ENCODE measurements at places on chromosomes 4 and X.

DNA sequence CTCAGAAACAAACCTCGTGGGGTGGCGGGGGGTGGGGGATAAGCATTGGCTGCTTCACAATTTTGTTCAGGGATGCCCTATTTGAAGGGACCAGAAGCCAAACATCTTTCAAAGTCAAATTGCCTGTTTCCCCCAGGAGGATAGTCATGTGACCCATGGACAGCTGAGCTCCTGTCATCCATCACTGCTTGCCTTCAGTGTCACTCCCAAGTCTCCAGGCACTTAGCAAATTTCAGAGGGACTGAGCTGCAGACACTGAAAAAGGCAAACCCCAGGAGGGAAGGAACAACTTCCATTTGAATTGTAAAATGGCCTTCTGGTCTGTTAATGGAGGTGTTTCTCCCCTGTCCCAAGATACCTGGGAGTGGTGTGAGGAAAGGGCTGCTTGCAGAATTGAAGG, 73.4 kb downstream of the FRMPD3 start:
- DNase-seq: no peak

GRCh38 chr4:98744372-98745150, 86.2 kb upstream of the TSPAN5 start:
- DNase-seq: no peak

GRCh38 chrX:861340-861890, 230.8 kb downstream of the SHOX start:
- DNase-seq: no peak

GRCh38 chrX:23811656-23812055, 28.7 kb downstream of the SAT1 start:
- no peak for DNase-seq

DNA sequence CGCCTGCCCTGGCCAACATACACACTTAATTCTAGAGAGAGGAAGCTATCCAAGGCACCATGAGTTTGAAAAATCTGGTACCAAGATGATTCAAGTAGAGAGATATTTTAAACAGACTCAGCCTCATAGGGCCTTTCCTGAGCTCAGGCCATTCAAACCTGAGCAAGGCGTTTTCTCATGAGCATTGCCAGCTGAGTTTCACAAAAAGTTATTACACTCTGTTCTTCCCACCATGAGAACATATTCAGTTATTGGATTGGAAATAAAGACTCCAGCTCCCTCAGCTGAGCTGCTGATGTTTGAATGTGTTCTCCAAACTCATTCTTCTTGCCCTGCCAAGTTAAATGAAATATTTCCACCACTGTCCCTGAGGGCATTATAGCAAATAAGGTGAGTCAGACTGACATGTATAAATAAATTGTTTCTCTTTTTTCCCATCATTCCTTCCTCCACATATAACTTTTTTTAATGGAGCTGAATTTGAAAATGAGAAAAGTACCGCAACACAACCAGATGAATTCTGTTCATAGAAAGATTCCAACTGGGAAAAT, 429.6 kb downstream of the RAB28 start:
- no peak for DNase-seq

DNA sequence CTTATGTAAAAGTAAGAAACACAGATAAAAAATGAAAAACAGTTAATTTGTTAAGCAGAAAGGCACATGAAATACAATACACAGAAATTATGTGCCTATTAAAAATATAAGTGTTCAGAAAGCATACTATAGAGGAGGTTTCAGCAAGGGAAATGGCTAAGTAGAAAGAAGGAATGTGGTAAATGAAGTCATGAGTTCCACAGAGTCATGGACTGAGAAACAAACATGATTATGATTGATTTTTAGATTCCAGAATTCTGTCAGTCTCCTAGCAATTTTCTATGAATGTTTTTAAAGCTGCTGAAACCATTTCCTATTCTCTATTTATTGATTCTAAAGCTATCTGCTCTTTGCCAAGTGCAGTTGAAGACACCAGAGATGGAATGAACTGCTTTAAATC, 1398.4 kb downstream of the ARAP2 start:
- no peak for DNase-seq

DNA sequence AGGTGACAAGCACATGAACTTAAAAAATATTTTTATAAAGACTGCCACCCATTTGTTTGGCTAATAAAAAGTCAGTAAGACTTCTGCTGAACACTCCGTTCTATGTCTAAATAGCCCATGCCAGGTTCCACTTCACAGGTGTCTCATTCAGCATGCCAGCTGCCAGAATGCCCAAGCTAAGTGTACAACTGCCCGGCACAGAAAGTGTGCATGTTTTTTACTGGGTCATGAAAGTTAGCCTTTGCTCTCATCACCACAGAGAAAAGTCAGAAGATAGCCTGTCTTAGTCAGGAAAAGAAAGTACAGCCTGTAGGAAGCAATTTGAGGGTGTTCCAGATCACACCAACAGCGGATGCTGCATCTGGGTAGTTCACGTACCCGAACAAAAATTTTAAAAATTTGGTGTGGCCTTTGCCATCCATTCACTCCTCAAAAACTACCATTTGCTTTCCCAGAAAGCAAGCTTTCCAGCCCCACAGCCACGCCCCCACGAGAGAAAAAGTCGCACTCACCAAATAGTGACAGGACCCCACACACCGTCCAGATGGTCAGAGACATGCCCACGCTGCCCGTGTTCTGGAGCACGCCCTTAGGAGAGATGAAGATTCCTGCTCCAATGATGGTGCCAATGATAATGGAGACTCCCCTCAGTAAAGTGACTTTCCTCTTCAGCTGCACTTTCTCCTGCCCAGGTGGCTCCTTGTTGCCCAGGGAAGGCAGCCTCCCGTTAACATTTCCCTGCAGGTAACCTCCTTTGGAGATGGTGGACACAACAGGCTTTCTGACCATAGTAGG, 671 bp downstream of the SLC7A11 start:
- no peak for DNase-seq

- DNase-seq: no peak
Observed at GRCh38 chrX:20315140-20315539, 48.4 kb upstream of the RPS6KA3 start.

DNA sequence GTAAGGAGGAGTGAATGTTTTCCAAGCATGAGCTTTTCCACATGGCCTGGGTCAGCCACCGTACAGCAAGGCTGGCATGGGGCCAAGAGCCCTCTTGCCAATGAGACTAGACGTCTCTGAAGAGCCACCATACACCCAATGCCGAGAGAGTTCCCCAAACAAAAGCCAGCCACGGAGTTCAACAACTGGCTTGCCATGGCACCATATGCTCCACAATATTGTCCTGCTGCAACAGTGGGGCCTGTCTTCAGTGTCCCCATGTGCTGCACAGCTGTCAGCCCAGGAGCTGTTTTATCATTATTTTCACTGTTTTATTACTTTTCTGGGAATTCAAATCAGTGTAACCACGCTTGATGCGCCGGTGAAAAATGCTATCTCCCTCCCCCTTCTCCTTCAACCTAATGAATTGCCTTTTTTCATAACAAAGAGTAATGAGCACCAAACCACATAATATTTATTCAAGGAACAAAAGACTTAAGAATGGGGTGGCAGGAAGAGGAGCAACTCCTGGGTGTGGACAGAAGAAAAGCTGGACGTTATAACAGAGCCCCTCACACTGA, 18.4 kb downstream of the MAML3 start:
- DNase-seq: no peak

DNA sequence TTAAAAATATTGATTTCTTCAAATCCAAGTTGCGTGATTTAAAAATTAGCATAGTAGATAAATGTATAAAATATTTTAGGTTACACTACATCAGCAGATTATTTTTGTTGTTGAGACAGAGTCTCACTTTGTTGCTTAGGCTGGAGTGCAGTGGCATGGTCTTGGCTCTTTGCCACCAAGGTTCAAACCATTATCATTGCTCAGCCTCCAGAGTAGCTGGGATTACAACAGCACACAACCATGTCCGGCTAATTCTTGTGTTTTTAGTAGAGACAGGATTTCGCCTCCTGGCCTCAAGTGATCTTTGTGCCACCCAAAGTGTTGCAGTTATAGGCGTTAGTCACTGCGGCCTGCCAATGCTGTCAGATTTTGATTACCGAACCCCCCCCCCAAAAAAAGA, 1390.5 kb upstream of the TENM3 start:
- no peak for DNase-seq

DNA sequence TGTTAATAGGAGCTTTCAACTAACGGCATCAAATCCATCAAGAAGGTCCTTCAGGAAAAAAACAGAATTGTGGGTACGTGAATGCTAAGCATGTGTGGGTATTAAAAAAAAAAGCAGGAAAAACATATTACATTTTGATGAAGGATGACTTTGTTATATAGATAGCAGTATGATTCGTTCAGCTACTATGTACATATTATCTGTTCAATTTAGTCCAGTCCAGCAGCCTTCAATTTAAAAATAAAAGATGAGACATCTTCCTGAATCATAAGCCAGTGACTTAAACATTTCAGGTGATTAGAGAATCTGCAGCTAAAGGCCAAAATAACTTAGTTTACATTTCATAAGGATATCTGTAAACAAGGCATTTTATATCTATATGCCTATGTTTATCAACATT, 63.4 kb downstream of the LCORL start:
- no peak for DNase-seq

- DNase-seq: no peak
Observed at GRCh38 chr4:3040452-3041191, 33.7 kb downstream of the HTT-AS start.

GRCh38 chrX:71320126-71320525, 18.6 kb downstream of the ITGB1BP2 start:
- DNase-seq: no peak

DNA sequence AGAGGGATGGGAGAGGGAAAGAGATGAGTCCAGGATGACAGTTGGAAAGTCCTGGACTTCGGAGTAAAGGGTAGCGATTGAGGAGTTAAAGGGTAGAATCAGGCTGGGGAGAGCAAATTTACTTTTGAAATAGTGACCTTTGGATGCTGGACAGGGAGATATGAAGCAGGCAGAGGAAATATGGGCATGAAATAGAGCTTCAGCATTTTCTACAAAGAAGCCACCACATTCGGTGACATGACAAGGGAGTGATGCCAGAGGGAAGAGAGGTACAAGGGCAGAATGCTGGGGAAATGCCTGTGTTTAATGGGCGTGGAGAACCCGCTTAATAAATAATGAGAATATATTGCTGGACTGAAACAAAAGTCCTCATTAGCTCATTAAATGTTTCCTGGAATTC, 92.7 kb downstream of the TBL1X start:
- no peak for DNase-seq

DNA sequence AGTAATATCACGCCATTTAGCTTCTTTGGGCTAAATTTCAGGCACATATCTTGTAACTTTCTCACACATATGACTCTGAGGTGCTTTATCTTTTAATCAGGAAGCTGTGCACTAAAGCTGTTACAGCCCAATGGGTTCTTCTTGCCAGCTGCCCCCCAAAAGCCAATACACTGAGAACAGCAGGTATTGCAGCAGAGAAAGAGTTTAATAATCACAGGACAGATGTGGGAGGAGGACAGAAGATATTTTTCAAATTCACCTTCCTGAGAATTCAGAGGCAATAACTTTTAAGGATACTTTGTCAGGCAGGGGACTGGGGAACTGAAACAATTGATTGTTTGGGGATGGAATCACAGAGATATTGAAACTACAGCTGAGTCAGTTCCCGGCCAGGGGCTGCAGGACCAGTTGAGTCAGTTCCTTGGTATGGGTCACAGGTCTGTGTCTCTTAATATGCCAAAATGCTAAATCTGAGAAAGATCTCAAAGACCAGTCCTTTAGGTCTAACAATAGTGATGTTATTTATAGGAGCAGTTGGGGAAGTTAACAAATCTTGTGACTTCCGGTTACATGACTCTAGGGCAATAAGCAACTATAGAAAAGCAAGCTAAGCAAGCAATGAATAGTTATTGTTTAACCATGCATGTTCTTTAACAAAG, 28.1 kb downstream of the DDIT4L start:
- DNase-seq: no peak

DNA sequence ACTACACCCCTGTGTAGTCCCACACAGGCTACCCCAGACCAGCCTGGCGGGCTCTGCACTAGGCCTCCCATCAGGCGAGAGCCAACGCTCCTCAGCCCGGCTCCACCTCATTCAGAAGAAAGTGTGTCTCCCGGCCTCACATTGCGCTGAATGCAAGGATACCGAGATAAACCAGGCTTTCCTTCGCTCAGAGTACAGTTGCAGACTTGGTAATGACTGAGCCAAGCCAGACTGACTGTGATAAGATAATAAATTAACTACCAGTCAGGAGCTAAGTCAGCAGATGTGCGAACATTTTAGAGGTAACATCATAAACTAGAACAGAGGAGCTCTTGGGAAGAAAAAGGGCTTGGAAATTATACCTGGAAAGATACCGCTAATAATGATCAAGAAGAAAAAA, 397.6 kb downstream of the TRIML1 start:
- DNase-seq: no peak

- DNase-seq: no peak
Observed at GRCh38 chr4:139044291-139044690, 28.7 kb downstream of the NOCT start.

GRCh38 chrX:151852294-151852693, 60.4 kb upstream of the MAGEA4 start:
- no peak for DNase-seq

DNA sequence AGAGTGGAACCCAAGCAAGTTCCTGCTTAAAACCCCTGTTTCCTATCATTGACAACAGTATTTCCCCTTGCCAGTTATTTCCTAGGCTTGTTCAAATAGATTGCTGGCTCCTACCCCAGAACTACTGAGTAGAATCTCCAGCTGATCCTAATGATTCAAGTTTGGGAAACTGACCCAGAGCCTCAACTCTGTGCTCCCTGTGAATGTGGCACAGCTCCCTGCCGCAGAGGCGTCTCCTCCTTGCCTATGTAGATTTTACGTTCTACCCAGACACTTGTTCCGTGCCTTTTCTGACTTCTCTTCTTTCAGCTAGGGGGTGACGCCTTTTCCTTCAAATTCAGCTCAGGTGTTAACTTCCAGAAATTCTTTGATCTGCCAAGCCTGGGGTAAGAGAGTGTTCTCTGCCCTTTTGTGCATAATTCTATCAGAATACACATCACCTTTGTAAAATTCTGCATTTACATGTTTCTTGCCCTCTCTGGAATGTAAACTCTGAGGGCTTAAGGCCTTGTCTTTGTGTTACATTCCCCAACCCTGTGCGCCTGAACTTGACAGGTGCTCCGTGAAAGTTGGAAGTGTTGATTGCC, 4.4 kb downstream of the LSM6 start:
- DNase-seq: no peak

DNA sequence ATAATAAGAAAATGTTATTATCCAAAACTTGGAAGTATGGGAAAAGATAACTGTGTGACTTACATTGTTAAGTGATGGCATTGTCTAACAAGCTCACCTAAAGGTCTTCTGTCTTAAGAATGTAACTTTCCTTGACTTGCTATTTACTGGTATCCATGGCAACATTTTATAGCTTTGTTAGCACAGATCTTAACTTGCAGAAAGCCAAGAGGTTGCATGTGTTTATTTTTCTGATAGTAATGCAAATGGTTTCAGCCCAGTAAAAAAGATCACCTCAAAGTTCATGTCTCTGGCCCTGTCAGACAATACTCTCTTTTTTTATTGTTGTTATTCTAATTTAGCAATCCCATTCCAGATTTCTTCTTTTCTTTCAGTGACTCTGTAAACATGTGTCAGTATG, 425.3 kb downstream of the SPRY1 start:
- no peak for DNase-seq

GRCh38 chr4:5133201-5133600, 81.9 kb downstream of the STK32B start:
- no peak for DNase-seq
